ENCODE measurements at places on chromosomes 5 and 9.

DNA sequence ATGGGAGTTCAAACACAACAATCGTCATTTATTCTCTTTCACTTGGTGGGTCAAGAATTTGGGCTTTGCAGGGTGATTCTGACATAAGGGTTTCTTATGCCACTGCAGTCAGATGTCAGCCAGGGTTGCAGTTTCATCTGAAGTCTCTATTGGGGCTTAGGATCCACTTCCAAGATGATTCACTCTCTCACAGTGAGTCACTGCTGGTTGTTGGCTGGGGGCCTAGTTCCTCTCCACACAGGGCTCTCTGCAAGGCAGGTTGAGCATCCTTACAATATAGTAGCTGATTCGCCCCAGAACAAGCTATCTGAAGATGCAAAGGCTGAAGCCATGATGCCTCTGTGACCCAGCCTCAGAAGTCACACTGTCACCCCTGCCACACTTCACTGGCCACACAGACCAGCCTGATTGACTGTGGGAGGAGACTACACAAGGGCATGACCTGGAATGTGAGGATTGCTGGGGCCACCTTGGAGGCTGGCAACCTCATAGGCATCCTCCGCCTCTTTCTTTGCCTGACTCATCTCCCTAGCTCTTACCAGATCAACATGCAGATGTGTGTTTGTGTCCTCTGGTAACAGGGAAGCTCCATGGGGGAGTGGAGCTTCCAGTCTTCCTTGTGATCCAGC lies 4.5 kb upstream of the CARD19 start:
- DNase-seq = peak; percentile 53

DNA sequence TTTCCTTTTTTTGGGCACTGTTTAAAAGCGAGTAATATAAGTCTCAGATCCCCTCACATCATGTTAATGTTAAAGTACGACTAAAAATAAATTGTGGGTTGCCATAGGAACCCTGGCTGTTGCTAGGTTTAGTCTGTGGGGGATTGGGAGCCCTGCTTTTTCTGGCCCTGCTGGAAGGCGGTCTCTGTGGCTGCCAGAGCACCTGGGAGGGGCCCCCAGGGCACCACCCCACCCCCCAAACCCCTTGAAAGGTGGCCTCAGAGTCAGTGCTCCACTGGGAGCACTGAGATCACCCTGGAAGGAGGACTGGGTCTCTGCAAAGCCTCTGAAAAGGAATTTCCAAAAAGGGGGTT lies 66.2 kb upstream of the NEURL1B start:
- DNase-seq = no peak

DNA sequence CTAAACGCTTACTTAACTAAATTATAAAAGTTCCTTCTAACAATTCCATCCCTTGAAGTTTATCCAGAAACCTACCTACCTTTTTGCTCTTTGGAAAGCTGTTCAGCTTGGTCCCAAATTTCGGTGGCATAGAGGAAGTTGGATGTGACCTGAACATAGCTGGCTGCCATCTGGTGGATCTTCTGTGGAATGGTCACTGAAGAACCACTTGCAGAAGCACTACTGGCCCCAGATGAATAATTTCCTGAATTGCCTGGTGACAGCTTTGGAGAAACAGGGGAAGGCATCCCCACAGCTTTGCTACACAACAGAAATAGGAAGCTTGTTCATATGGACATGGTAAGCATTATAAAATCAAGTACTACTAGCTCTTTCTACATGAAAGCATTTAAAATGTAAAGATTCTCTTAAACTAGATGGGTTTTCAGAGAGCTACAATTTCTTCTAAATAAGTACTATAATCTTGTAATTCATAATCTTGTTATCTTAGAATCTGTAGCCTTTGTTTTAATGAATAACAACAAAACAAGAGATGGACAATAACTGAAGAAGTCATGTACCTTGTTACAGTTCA lies 9.9 kb downstream of the LEAP2 start:
- peak; percentile 88 for DNase-seq

- peak; percentile 82 for DNase-seq
Observed at GRCh38 chr9:69370430-69370829, 45.4 kb downstream of the ENTREP1 start.

GRCh38 chr5:133232911-133233310 lies 181.1 kb downstream of the HSPA4 start:
- DNase-seq = no peak

DNA sequence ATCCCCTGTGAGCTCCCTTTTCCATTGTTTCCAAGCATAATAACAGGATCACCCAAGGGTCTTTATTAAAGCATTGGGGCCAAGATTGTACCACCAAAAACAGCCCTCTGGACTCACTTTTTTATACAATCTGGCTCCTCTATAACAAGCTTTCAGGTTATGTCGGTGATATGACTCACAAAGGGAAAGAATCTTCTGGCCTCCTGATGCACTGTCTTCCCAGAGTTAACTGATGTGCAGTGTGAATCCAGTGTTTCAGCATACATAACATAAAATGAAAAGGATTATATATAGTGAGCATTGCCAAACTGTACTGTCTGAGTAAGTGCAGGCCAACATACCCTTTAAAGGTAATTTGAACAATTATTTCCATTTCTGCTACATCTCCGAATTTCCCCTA lies 33.9 kb upstream of the MAN2A1 start:
- DNase-seq = peak; percentile 1

GRCh38 chr5:76402251-76402885 lies 717 bp upstream of the IQGAP2 start:
- no peak for DNase-seq

GRCh38 chr5:132221781-132222648 lies 5.6 kb downstream of the P4HA2 start:
- DNase-seq = peak; percentile 37

DNA sequence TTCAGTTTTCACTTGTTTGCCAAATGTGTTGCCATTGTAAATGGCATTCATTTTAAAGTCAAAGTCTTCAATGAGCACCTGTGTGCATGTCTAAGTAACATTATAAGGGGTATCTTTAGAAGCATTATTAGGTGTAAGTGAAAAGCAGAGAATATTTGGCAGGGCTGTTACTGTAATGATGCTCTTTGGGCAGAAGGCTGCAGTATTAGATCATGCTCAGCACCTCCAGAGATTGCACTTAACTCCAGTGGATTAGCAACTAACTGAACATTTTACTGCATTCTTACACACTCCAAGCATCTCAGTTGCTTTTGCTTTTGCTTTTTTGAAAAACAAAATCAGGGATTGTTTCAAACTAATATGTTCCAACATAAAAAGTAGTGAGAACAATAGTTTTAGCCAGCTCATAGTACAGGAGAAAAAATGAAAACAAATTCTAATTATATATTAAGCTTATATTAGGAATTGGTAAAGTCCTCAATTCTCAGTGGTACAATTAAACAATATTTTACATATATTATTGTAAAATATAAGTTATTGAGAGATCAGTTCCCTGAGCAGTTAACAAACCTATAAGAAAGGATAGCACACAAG lies 1740.9 kb upstream of the CDH9 start:
- no peak for DNase-seq

- DNase-seq = no peak
Observed at GRCh38 chr9:29021632-29022031, 1448.4 kb upstream of the C9orf72 start.
